NCI-H510A (cell line): ENCODE measurements at places on chromosomes 6 and 20.

DNA sequence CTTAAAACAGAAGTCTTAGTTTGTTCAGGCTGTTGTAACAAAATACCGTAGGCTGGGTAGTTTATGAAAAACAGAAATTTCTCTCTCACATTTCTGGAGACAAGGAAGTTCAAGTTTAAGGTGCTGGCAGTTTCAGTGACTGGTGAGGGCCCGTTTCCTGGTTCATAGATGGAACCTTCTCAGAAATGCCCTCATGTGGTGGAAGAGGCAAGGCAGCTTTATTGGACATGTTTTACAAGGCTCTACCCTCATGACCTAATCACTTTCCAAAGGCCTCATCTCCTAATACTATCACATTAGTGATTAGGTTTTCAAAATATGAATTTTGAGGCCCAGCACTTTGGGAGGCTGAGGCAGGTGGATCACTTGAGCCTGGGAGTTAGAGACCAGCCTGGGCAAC lies 2.4 kb downstream of the HEBP2 start:
- no peak for DNase-seq

- DNase-seq, result no peak
Observed at GRCh38 chr6:104532462-104532861, 327.3 kb downstream of the HACE1 start.

GRCh38 chr6:157675831-157676230 lies 147.2 kb upstream of the SNX9 start:
- DNase-seq, result no peak

DNA sequence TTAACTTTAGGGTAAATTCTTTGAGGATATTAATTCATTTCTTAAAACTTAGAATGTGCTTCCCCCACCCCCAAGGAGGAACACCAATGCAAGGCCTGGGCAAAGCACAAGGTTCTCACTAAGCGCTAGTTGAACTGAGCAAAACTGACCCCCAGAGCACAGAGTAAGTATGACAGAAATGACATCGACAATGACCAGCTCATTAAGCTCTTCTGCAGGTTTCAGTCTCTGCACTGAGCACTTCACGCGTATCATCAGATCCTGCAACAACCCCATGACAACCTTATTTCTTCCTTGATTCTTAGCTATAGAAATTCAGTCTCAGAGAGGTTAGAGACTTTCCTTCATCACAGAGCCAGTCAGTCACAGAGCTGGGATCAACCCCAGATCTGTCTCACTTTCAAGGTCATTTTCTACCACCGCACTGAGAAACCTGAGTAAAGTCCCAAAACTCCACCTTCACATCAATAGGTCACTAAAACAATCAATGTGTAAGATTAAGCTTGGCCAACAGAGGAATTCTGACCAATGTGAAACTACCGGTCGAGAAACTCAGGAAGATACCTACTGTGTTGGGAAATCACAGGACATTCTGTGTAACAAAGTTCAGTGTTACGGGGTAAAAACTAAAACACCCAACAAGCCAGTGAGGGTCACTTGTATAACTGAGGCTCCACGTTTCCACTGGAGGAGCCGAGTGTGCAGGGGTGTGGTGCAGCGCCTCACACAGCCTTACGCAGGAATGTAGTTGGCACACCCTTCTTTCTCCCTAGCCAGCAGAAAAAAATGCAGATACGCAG lies 129.0 kb upstream of the FOXQ1 start:
- DNase-seq, result no peak

- no peak for DNase-seq
Observed at GRCh38 chr6:169529931-169530751, 171.7 kb downstream of the WDR27 start.

GRCh38 chr6:15512126-15512525 lies 150.7 kb downstream of the DTNBP1 start:
- DNase-seq, result no peak

DNA sequence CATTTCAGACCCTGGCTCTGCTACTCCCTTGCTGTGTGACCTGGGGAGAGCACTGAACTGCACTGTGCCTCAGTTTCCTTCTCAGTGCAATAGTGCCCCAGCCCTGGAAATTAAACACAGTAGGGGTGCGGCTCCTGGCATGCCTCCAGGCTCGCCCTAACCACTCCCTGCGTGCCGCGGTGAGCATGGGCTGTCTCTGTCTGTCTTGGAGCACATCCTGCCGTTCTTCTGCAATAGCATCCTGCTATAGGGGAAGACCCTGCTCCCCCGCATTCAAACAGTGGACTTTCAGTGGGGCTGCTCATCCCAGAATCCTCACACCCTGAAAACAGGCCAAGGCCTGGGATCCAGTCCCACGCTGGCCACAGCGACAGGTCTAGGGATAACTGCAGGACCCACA lies 129.5 kb downstream of the FOXC1 start:
- DNase-seq, result no peak

DNA sequence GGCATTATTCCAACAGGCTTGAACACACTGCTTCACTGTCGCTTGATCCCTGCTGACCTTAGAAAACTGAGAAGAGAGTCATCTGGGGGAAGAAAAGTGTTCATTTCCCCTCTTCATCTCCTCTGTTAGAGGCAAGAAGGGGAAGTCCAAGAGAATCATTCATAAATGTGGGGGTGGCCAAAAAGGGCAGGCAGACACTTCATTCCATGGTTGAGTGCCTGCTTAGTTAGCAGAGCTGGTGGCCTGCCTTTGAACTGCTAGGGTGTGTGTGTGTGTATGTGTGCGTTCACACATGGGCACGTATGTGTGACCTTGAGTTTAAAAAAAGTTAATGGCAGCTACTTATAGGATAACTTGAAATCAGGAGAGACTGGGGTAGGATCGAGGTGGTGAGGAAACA lies 39.4 kb upstream of the RFPL4B start:
- DNase-seq, result no peak

- DNase-seq, result no peak
Observed at GRCh38 chr20:20480126-20480525, 112.2 kb downstream of the INSM1 start.

GRCh38 chr6:18206591-18206990 lies 51.4 kb downstream of the KDM1B start:
- no peak for DNase-seq

DNA sequence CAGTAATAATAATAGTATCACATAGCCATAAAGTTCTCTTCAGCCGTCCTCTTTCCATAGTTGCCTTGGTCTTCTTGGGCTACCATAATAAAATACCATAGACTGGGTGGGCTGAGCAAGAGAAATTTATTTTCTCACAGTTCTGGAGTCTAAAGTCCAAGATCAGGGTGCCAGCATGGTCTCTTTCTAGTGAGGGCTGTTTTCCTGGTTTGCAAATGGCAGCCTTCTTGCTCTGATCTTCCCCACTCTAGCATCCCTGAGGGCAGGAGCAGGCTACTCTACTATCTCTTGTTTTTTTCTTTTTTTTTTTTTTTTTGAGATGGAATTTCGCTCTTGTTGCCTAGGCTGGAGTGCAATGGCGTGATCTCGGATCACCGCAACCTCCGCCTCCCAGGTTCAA lies 8.2 kb upstream of the BEND3 start:
- DNase-seq, result no peak

DNA sequence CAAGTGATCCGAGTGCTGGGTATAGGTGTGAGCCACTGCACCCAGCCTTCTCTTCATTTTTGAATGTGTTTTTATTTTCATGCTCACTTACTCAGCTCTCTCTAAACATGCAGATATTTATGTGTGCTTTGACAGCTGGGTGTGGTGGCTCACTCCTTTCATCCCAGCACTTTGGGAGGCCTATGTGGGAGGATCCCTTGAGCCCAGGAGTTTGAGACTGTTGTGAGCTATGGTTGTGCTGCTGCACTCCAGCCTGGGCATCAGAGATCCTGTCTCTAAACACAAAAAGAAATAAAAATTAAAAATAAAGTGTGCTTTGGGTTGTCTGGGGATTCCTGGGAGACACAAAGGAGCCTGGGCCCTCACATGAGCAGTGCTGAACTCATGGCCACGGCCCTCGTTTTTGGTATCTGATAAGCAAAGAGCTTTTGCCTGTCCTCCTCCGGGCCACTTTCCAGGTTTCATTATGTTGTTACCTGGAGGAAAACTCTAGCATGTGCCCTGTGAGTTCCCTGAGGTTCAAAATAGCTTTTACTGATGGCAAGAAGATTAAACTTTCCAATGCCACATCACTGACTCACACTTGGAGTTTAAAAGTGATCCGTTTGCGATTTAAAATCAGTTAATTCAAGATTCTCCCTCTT lies 78.5 kb downstream of the CD164 start:
- DNase-seq, result no peak

GRCh38 chr6:83815631-83816272 lies 37.4 kb upstream of the RIPPLY2 start:
- DNase-seq, result no peak
